ENCODE measurements at places on chromosomes 1 and 21.

DNA sequence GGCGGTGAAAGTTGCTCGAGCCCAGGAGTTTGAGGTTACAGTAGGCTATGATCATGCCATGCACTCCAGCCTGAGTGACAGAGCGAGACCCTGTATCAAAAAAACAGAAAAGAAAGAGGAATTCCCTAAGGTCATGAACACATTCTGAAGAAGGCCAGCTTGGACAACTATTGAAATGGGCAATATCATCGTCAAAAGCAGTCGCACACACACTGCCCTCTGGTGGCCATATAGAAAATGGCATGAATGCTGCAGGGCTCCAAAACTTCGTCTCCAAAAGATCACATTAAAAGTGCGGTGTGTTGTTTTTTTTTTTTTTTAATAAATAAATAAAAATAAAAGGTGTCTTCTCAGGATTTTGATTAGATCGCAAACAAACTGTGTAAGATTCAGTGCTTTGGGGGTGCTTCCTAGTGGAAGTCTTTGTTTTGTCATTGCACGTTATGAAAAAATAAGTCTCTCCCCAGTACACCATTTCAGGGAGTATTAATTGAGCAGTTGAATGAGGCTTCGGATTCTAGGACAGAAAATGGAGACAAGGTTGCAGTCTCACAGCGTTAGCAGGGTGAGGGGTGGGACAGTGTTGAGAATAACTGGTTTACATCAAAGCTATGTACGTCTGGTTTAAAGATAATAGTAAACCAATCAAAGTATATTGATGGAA is 87.5 kb upstream of the FMN2 start:
- no peak for DNase-seq

DNA sequence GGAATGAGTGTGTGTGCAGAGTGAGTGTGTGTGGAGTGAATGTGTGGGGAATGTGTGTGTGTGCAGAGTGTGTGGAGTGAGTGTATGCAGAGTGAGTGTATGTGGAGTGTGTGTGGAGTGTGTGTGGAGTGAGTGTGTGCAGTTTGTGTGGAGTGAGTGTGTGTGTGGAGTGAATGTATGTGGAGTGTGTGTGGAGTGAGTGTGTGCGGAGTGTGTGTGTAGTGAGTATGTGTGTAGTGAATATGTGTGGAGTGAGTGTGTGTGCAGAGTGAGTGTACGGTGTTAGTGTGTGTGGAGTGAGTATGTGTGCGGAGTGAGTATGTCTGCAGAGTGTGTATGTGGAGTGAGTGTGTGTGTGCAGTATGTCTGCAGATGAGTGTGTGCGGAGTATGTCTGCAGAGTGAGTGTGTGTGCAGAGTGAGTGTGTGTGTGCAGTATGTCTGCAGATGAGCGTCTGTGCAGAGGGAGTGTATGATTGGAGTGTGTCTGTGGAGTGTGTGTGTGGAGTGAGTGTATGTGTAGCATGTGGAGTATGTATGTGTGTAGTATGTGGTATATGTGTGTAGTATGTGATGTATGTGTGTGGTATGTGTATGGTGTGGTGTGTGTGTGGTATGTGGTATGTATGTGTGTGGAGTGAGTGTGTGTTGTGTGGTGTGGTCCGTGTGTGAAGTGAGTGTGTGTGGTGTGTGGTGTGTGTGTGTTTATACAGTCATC is 59.7 kb upstream of the CLDN14 start:
- no peak for DNase-seq

DNA sequence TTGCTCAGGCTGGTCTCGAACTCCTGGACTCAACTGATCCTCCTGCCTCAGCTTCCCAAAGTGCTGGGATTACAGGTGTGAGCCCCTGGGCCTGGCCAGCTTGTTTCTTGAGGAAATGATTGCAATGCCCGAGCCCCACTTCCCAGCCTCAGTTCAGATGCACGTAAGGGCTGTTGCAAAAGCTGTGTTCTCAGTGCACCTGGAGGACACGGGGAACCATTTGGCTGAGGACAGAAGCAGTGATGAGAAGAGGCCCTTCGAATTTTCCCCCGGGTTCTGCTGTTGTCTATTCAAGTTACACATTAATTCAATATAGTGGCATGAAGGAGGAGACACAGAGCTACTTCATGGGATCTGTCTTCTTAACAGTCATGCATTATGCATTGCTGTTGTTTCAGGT is 78.8 kb upstream of the WDR26 start:
- DNase-seq, result no peak

DNA sequence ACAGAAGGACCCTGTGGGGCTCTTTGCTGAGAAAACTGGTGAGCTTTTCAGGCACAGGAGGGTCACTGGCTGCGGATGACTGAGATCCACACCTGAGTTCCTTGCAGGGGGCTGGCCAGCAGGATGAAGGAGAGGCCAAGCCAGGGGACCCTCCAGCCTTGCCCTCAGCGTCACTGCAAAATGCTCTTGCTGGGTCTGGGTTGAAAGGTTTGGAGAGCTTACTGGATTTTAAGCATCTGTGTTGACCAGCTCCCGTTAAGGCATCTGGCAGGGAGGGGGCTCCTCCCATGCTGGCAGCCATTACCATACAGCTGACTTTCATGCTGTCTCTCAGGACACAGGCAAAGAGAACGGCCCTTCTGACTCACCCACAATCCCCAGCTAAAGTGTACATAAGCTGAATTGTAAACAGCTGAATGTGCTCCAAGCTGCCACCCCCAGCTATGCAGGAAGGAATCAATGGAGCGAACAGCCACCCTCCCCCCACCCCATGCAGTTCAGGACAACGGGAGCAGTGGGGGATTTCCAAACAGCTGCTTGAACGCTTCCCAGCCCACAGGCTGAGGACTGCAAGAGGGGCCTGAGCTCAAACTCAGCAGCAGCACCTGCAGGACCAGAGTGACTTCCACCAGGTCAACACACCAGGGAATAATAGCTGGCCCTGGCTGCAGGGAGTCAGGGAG is 21.3 kb upstream of the A3GALT2 start:
- peak; percentile 78 for DNase-seq

DNA sequence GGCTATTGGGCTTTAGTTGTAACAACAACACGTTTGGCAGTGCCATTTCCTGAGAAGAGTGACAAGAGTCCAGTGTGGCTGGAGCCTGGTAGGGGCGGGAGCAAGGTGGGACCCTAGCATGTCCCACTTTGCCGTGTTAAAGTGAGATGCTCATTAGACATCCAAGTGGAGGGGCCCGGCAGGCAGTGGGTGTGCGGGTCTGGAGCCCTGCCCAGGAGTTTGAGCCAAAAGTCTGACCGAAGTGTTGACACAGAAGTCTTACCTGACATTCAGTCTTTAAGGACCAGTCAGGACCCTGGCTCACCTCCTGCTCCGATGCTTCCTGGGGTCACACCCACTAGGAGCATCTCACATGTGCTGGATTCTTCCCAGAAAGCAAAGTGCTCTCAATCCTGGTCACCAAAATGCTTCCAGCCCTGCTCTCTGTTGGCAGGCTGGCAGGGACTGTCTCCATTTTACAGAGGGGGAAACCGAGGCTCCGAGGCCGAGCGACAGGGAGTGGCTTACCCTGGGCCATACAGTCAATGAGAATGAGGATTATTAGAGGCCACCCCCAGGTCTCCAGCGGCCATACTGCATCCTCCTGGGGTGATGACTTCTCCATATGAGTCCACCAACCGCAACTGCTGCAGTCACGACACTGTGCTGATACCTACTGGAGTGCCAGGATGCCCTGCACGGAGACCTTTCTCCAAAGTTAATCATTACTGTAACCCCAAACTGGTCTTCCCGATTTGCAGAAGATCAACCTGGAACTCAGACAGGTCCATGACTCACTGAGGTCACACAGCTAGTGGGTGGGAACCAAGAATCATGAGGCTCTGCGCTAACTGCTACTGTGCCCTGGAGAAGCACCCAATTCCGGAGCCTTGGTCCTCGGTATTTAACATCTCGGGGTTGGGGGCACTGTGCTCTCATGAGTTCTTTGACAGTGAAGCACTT is 112.7 kb downstream of the PRDM2 start:
- no peak for DNase-seq

- DNase-seq, result no peak
These were observed 56.6 kb upstream of the PPP2R5A start for GRCh38 chr1:212228591-212229119.

- peak; percentile 84 for DNase-seq
These were observed 2.3 kb downstream of the SPEN start for GRCh38 chr1:15849775-15850324.

All from ecto neural progenitor cell (in vitro differentiated cells).